ENCODE measurements at places on chromosomes 2 and 18.

DNA sequence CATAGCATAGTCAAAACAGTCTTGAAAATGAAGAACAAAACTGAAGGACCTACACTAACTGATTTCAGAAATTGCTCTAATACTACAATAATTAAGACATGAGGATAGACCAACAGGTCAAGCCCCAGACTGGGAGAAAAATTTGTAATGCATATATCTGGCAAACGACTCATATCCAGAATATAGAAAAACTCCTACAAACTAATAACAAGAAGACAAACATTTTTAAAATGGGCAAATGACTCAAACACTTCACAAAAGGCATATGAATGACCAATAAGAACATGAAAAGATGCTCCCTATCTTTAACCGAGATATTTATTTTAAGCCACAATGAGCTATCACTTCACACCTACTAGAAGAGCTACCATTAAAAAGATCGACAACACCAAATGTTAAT is 14.2 kb downstream of the TGFBRAP1 start:
- DNase-seq, result no peak

DNA sequence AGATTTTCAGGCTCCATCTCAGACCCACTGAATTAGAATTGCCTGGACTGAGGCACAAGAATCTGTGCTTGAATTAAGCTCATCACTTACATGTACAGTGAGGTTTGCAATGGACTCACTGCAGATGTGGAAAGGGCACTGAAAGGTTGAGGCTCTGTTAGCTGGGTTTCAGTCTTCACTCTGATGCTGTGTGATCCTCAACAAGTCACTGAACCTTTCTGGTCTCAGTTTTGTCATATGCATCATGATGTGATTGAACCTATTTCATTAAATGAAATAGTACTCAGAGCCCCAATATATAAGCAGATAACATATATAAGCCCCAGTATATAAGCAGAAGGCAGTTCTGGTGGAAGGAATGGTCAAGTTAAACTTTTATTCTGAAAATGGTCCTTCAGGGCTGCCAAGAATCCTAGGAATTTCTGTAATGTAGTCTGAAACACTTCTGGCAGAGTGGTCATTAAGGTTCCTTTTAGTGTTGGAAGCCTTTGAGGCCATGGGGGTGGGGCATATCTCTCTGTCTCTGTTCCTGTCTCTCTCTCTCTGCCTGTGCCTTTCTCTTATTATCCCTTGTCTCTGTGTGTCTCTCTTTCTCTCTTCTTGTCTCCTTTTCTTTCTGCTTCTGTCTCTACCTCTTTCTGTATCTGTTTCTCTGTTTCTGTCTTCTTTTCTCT is 110.4 kb downstream of the ADCYAP1 start:
- no peak for DNase-seq

DNA sequence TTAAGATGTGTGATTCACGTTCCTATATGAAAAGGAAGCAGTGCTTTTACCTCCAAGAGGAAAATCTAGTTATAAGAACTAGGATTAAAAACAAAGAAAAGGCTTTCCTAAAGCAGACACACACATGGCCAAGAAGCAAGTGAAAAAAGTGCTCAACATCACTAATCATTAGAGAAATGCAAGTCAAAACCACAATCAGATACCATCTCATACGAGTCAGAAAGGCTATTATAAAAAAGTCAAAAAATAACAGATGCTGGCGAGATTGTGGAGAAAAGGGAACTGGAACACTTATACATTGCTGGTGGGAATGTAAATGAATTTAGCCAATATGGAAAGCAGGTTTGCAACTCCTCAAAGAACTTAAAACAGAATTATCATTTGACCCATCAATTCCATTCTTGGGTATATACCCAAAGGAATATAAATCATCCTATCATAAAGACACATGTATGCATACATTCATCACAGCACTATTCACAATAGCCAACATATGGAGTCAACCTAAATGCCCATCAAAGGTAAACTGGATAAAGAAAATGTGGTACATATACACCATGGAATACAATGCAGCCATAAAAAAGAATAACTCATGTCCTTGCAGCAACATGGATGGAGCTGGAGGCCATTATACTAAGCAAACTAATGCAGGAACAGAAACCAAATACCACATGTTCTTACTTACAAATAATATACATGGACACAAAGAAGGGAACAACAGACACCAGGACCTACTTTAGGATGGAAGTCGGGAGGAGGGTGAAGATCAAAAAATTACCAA is 285.3 kb downstream of the RAD51AP2 start:
- no peak for DNase-seq

GRCh38 chr2:120881981-120882788 is 146.5 kb downstream of the GLI2 start:
- DNase-seq, result no peak

- no peak for DNase-seq
Observed at GRCh38 chr2:160255408-160255807, 55.3 kb upstream of the ITGB6 start.

- DNase-seq, result peak; percentile 61
Observed at GRCh38 chr2:172106108-172106961, 3.6 kb upstream of the DLX2 start.

GRCh38 chr18:70195852-70196434 is 9.5 kb downstream of the RTTN start:
- peak; percentile 16 for DNase-seq

DNA sequence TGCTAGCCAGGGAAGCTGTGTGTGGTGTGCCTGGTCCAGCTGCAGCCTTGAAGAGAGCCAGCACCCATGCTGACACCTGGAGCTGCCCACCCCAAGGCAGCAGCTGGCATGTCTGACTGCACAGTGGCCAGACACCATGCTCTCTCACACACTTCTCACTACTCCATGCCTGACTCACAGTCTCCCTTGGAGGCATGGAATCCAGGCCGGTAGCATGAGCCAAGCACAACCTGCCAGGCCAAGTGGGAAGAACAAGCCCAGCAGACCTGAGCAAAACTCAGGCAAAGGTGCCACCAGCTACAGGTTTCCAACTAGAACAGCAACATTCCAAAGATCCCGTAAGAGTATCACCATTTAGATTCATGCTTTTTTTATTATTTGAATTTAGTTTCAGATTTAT is 625.3 kb upstream of the LRRTM4 start:
- no peak for DNase-seq

DNA sequence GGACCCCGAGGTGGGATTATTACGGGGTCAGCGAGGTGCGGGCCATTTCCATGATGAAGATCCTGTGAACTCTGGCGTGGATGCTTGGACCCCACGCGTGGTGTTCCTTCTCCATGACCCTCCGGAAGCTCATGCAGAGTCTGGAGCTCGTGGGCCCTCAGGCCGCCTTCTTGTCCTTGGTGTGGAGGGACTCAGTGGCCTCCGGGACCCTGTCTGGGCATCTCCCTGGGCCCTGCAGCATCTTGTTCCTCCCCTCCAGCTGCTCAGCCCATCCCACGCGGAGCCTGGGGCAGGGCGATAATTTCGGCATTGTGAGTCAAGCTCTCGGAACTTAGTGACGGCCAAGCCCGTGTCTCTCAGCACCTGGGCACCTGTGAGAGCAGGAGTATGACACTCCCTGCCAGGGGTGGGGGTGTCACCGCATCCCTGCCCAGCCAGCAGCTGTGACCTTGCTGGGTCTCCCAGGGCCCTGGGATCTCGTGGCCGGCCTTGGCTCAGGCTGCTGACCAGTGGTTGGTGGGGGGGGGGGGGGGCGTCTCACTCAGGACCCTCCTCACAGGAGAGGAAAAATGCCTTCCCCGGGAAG is 24.6 kb downstream of the RTP5 start:
- DNase-seq, result peak; percentile 7

DNA sequence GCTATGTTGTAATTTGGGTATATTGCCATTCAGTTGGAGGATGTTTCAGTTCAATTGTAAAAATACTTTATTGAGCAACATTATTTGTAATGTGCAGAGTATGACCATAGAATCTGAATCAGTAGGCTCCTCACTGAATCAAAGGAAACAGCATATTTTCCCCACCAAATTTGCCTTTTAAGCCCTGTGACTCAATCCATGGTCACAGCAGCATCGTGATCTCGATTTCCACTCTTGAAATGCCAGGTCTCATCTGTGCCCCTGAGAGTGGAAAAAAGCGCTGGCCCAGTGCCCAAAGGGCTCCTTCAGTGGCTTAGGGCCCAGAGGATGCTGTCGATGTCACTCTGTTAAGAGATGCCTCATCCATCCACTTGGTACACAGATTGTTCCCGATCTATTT is 57.5 kb downstream of the FHOD3 start:
- DNase-seq, result peak; percentile 11

DNA sequence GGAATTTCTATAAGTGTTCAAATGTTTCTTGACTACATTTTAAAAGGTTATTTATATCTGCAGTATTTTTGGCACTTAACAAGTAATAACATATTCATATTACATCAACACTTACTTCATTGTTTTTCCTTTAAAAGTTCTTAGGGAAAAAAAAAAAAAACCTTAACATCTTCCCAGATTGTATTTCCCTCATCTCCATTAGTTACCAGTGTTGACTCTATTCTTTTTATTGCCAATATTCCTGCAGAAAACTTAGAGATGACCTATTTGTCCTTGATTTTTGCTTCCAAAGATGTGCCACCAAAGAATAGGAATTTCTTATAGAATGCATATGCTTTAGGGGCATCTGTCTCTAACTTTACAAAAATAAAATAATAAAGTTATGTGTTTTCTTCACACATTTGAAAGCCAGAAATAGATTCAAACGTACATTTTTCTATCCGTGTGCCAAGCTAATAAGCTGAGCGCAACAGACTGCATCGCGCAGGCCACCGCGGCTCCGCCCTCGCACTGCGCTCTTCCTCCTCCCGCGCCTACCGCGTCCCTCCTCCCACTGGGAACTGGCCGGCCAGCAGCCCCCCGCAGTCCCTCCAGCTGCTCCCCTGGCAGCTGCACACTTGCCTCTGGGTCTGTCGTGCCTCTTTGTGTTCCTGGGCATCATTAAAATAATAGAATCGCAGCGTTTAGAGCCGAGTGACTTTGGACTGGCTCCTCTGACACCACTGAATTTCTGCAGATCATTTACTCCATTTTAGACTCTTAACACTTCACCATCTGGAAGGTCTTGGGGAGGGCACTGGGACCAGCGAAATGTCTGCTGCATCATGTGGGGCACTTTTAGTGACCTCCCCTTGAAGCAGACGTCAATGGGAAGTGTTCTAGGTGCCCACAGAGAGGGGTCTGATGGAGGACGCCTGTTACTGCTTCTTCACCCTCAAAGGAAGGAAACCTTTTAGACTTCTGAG is 21.2 kb upstream of the NAB1 start:
- peak; percentile 25 for DNase-seq

DNA sequence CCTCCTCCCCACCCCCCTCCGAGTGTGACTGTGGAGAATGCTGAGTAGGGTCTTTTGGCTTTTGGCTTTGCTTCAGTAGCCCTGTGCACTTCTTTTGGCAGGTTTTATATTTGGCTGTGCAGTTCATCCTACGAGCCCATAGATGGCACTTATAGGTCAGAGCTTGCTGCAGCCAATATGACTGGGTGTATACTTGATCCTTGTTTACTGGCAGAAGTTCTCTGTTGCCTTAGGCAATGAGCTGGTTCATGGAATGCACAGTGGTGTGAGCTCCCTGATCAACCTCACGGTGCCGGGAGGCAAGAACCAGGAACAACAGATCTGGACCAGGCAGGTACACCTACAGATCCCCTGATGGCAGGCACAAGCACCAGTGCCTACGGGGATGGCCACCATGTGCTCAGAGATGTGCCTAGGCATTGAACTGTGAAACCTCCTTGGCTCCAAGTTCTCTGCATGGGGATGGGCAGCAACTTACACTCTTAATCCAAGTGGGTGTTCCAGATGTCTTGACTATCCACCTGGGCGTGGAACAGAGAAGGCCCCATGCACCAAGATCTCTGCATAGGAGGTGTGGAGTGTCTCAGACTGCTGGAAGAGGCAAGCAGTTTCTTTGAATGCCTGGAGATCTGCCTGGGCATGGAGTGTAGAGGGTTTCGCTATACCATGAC is 190.4 kb downstream of the KIAA1328 start:
- no peak for DNase-seq

GRCh38 chr2:126905991-126906390 is 7.3 kb downstream of the TEX51 start:
- DNase-seq, result no peak

Data from activated CD4-positive, alpha-beta memory T cell treated with anti-CD3 and anti-CD28 coated beads for 36 hours (primary cell).